ENCODE measurements at places on chromosomes 2 and 18. TPM values are rescaled to one million over a fixed set of nuclear protein-coding genes. Genes with fewer than 3 reads are reported as not detected.

DNA sequence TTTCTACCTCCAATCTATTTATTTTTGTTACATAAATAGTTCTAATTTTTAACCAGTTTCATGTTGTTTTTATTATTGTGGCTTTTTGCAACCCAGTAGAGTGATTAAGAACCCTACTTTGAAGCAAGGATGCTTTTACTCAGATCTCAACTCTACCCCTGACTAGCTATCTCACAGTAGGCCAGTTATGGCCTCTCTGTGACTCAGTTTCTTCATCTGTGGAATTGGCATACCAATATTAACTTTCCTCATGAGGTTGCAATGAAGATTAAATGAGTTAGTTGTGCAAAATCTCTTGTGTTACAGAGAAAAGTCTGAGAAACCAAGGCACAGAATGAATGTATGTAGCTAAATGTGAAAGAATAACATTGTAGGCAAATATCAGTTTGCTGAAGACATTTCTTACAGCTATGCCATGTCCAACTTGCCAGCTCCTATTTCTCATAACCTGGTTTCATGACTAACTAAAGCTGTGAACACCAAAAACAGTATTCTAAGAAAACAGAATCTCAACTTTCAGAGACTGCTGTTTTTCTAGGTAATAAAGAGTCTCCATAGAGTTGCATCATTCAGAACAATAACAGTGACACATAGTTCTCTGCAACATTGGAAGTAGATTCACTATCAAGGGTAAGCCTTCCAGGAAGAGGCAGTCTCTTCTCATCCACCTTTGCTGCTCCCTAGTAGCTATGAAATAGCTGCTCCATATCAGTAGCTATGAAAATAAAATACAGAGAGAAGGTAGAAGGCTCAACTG lies 33.2 kb upstream of the CYTIP start:
- H3K27me3 ChIP-seq, result no peaks in the 10 kb centered on the region
- no peak overlapping the region for H3K4me3 ChIP-seq
- H3K36me3 ChIP-seq, result no peaks in the 10 kb centered on the region
- H3K27ac ChIP-seq, result no peak overlapping the region
- no peak for DNase-seq
- no peaks in the 10 kb centered on the region for H3K4me1 ChIP-seq

DNA sequence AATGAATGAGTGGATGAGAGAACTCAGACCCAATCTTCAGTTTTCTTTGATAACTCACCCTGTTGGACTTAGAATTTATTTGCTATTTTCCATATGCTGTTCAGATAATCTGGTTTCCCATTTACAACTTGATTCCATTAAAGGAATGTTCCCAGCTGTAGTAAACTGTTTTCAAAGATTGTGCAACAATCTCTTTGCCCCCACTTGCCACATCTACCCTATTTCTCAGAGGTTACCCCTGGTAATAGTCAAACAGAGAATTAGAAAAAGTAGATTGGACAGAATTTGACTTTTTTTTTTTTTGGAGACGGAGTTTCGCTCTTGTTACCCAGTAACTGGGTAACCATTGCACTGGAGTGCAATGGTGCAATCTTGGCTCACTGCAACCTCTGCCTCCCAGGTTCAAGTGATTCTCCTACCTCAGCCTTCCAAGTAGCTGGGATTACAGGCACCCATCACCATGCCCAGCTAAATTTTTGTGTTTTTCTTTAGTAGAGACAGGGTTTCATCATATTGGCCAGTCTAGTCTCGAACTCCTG lies 93.4 kb upstream of the SIX2 start:
- H3K4me1 ChIP-seq, result no peaks in the 10 kb centered on the region
- no peak overlapping the region for H3K27ac ChIP-seq
- no peaks in the 10 kb centered on the region for H3K27me3 ChIP-seq
- H3K36me3 ChIP-seq, result no peaks in the 10 kb centered on the region
- no peak for DNase-seq

- H3K27ac ChIP-seq, result no peak overlapping the region
- no peak for DNase-seq
- H3K4me3 ChIP-seq, result no peak overlapping the region
- no peaks in the 10 kb centered on the region for H3K36me3 ChIP-seq
- H3K27me3 ChIP-seq, result no peaks in the 10 kb centered on the region
Observed at GRCh38 chr2:195001924-195002323, 655.1 kb upstream of the SLC39A10 start.

Gene DPP10
- 3.4 TPM for polyA plus RNA-seq

DNA sequence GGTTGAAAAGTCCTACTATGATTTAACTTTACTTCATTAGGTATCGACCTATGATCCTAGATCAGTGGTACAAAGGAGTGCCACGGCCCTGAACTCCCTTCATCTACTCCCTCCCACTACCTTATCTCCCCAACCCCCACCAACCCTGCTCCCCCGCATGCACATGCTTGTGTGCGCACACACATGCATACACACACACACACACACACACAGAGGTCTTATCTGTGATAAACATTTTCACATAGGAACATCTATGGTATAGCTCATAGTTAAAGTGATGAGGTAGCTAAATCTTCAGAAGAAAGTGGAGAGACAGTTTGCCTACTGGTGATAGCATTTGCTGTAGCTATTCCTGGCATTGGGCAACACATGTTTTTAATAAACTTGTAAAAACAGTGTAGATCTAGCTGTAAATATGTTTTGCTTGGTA lies 471.3 kb downstream of the ZEB2 start:
- H3K36me3 ChIP-seq, result no peaks in the 10 kb centered on the region
- H3K27me3 ChIP-seq, result no peaks in the 10 kb centered on the region

- H3K27me3 ChIP-seq, result no peaks in the 10 kb centered on the region
- no peak overlapping the region for H3K4me3 ChIP-seq
- H3K27ac ChIP-seq, result peak overlapping the region; percentile 36
Observed at GRCh38 chr2:160967523-160967922, 192.7 kb upstream of the TANK start.

- no peaks in the 10 kb centered on the region for H3K27me3 ChIP-seq
- DNase-seq, result no peak
- H3K4me3 ChIP-seq, result no peak overlapping the region
- H3K4me1 ChIP-seq, result no peaks in the 10 kb centered on the region
Observed at GRCh38 chr18:12492907-12493306, 85.2 kb downstream of the PRELID3A start.
